ENCODE measurements at places on chromosomes 7 and 10.
A peak's percentile ranks its signal among the peaks of the same experiment; 100 is the strongest.

- no peak for DNase-seq
These were observed 67.1 kb downstream of the OTUD1 start for GRCh38 chr10:23505797-23506465.

- DNase-seq = no peak
These were observed 673.8 kb downstream of the INHBA start for GRCh38 chr7:41029072-41029499.

DNA sequence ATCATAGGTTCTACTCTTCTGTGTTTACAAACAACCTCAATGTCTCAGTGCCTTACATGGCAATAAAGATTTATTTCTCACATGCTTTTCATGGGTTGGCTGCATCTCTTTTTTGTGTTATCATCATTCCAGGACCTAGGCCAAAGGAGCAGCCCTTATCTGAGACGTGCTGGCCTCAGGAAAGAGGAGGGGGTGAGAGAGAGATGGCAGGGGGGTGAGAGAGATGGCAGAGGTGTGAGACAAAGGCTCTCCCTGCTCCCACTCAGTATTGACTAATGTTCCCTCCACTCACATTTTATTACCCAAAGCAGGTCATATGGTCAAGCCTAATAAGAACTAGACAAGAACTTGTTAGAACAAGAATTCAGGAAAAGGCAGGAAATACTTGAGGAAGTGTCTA lies 120.1 kb upstream of the PRR15 start:
- no peak for DNase-seq

GRCh38 chr10:28302012-28302637 lies 739 bp downstream of the MPP7 start:
- DNase-seq = no peak

DNA sequence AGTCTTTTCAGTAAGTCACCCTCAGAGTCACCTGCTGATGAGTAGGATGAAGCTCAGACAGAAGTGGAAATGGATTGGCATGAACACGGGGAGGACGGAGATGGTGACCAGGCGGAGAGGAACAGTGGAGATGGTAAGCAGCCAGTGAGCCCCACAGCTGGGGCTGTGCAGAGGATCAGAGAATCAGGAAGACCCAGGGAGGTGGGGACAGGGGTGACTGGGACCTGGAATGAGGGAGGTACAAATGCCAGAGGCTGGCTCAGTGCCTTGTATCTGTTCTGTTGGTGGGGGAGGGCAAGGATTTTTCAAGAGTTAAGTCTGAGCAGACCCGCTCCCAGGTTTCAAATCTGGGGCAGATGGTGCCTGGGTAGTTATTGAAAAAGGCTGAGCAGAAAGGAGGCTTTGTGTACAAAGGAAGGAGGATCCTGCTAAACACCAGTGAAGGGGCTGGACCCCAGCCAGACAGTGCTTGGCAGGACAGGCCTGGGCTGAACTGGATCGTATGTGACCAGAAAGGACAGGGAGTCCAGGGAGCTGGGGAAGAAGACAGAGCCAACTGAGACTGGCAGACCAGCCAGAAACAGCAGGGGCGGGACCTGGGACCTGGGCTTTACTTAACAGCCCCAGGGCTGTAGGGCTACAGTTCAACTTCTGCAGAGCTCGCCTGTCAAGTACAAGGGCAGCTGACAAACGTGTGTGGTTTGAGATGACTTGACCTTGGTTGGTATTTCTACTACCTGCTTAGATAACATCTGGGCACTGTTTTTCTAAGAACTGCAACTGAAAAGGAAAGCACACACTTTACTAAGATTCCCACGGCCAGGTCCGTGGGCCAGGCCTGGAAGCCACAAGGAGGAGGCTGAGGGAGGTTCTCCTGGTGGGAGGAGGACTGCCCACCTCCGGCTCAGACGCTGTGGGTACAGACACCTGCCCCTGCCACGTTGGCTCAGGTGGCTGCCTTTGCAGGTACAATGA lies 13.2 kb upstream of the FRMPD2 start:
- no peak for DNase-seq

GRCh38 chr10:3068968-3069737 lies 1.8 kb downstream of the PFKP start:
- no peak for DNase-seq

DNA sequence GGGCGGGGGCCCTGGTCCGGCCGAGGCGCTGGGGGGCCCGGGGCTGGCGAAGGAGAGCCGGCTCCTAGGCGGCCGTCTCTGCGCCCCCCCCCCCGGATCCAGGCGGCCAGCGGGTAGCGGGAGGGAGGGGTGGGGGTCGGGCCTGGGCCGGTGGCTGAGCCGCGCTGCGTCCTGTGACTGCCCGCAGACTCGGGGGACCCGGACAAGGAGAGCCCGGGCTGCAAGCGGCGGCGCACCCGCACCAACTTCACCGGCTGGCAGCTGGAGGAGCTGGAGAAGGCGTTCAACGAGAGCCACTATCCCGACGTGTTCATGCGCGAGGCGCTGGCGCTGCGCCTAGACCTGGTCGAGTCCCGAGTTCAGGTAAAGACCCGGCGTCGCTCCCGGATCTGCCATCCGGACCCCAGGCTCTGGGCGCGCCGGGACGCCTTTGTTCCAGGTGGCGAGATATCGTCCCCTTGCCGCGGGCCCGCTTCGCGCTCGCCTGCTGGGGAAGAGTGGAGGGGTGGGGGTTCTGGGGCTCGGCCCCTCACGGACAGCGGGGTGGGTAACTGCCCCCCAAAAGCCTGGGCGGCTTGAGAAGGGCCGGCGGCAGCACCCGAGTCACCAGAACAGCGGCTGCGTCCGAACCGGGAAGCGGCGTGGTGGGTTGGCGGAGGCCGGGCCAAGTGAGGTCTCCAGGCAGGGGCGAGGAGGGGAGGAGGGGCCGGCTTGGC lies 819 bp downstream of the UNCX start:
- no peak for DNase-seq

- peak; percentile 30 for DNase-seq
These were observed 7.1 kb downstream of the SHH start for GRCh38 chr7:155804897-155805825.

Measured in memory B cell (primary cell).